ENCODE measurements at places on chromosomes 13 and 19.

DNA sequence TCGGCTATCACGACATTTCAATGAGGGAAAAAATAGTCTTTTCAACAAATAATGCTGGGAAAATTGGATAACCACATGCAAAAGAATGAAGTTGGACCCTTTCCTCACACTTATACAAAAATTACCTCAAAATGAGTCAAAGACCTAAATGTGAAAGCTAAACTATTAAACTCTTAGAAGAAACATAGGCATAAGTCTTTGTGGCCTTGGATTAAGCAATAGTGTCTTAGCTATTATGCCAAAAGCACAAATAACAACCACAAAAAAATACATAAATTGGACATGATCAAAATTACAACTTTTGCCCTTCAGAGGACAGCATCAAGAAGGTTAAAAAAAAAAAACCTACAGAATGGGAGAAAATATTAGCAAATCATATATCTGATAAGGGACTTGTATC lies 156.6 kb downstream of the FOXO1 start:
- no peaks in the 10 kb centered on the region for H3K36me3 ChIP-seq
- H3K27me3 ChIP-seq = no peaks in the 10 kb centered on the region
- no peak overlapping the region for H3K27ac ChIP-seq

- peaks cover 3% of the 10 kb centered on the region for H3K27me3 ChIP-seq
- H3K36me3 ChIP-seq = no peaks in the 10 kb centered on the region
- no peaks in the 10 kb centered on the region for H3K4me1 ChIP-seq
- H3K27ac ChIP-seq = no peak overlapping the region
Measured at GRCh38 chr19:32178956-32179355, 166.5 kb upstream of the ZNF507 start.

GRCh38 chr19:43699506-43700394 lies 16.1 kb upstream of the IRGC start:
- H3K27me3 ChIP-seq = no peaks in the 10 kb centered on the region
- peak overlapping the region; percentile 39 for H3K4me3 ChIP-seq
- H3K36me3 ChIP-seq = no peaks in the 10 kb centered on the region
- peak; percentile 71 for DNase-seq

GRCh38 chr19:29395111-29395733 lies 130.6 kb upstream of the VSTM2B start:
- no peaks in the 10 kb centered on the region for H3K36me3 ChIP-seq
- no peaks in the 10 kb centered on the region for H3K27me3 ChIP-seq
